ENCODE measurements at places on chromosomes 2 and 18. TPM values are rescaled to one million over a fixed set of nuclear protein-coding genes. Genes with fewer than 3 reads are reported as not detected.

Gene ZEB2
- total RNA-seq: 49.5 TPM

Gene RPRD1A
- total RNA-seq: 14.9 TPM

Gene FIGN
- total RNA-seq: not detected

Gene STAMBP
- 25.3 TPM for total RNA-seq

Gene LRP2
- total RNA-seq: not detected

- DNase-seq: no peak
Observed at GRCh38 chr2:19627359-19627758, 268.9 kb upstream of the OSR1 start.

DNA sequence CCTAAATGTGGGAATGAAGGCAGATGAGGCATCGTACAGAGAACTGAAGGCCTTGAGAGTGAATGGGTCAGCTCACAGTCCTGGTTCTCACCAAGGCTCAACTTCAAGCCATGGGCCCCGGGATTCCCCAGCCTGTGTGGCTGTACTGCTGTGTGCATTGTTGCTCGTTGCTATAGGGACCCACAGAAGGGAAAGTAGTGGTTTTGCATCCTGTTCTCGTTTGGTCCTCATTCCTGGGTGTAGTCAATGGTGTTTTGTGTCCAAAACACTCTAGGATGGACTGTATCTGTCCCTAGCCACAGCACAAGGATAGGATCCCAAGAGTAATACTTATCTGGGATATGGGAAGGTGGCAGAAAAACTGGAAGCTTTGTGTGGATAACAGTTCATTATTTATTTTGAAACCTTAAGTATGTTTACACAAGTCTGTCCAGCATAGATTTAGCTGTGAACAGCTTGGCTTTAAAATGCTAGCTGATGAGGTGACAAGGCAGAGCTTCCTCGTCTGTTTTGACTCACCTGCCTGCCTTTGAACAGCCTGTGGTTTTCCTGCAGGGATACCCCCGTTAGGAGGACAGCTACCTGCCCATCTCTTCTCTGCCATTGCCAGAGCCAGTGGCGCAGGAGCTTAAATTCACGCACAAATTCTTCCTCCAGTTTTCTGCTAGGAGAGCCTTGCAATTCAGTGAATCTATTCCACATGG, 85.0 kb downstream of the WDSUB1 start:
- DNase-seq: no peak

DNA sequence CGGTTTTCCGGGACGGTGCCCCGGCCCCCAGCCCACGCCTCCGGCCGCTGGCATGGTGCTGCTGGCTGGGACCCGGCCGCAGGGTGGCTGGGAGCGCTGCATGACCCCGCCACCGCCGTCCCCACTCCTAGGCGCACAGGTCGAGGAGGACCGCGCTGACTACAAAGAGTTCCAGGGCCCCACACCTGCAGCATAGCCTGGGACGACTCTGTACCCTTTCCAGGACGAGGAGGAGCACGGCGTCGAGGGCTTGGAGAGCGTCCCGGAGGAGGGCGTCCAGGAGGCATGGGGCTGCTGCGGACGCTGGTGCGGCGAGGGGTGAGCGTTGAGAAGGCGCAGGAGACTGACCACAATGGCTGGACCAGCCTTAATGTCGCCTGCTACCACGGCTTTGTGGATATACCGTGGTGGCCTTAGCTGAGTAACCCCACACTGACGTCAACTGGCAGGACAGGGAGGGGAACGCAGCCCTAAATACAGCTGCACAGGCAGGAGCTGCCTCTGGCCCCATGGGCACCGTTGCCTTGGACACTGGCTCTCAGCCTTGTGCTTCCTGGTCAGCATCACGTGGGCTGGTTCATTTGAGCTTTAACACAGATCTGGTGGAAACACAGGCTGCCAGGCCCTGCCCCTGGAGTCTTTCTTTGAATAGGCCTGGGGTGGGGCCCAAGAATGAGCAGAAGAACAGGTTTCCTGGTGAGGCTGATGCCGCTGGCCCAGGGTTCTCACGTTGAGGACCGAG, 40.9 kb upstream of the TRIM43B start:
- no peak for DNase-seq

Data from T-helper 17 cell (primary cell).